ENCODE measurements at places on chromosomes 7 and 10. TPM values are rescaled to one million over a fixed set of nuclear protein-coding genes. Genes with fewer than 3 reads are reported as not detected.

HHEX gene
- total RNA-seq = 12.5 TPM

EN2 gene
- 1.0 TPM for total RNA-seq

MRLN gene
- total RNA-seq = not detected

CCAR1 gene
- total RNA-seq = 82.1 TPM

CYP3A4 gene
- total RNA-seq = not detected

FHIP2A gene
- total RNA-seq = 9.5 TPM

CAMK2B gene
- 0.09 TPM for total RNA-seq

CPN1 gene
- total RNA-seq = 0.21 TPM

ABCA13 gene
- total RNA-seq = 0.05 TPM

SAP25 gene
- total RNA-seq = 0.76 TPM

SLC39A12 gene
- total RNA-seq = not detected

UCMA gene
- not detected for total RNA-seq

OR6B1 gene
- total RNA-seq = not detected

ZP3 gene
- 19.7 TPM for total RNA-seq

SFXN4 gene
- 50.6 TPM for total RNA-seq

ZNF248 gene
- 3.8 TPM for total RNA-seq

PPIA gene
- 4,931 TPM for total RNA-seq

GIMAP2 gene
- total RNA-seq = not detected

ZNF487 gene
- total RNA-seq = 8.9 TPM

DNAH11 gene
- 0.04 TPM for total RNA-seq

EMX2 gene
- total RNA-seq = not detected

FAM237B gene
- not detected for total RNA-seq
